ENCODE measurements at places on chromosomes 7 and 10. TPM values are rescaled to one million over a fixed set of nuclear protein-coding genes. Genes with fewer than 3 reads are reported as not detected.

The SPOCK2 gene
- total RNA-seq, result 1.5 TPM

- DNase-seq, result no peak
Observed at GRCh38 chr7:92508946-92509345, 19.4 kb downstream of the PEX1 start.

The GPR15LG gene
- total RNA-seq, result 1.5 TPM

DNA sequence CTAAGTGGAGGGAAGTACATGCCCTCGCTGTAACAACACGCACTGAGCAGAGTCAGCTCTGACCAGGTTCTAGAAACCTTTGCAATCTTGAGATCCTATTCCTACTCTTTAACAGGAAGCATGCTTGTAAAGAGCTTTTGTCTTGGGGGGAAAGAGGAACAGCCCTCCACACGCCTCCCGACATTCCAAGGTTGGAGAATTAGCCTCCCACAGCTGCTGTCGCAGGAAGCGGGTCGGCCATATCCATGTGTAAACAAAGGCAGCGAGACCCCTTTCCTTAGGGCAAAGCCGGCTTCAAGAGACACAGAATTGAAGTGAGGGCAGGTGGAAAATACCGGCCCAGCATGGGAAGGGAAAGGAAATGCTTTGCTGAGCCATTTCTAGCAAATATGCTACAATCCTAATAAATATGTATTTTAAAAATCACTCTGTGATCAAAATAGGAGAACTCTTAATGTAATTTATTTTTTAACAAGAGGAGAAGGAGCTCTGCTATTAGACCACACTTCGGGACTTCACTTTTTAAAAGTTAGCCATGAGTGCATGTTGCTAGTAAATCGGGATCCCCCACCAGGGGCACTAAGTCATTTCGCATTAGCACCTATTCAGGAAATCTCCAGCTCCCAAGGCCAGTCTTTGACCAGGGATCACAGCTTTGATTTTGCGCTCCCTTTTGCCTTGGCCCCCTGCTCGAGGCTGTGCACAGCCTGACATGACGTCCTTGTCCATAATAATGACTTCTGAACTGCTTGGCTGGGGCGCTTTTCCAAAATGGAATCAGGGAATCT lies 55.9 kb downstream of the FAM204A start:
- no peak for DNase-seq

- no peak for DNase-seq
Observed at GRCh38 chr10:99374526-99374925, 45.4 kb downstream of the CNNM1 start.
